OCI-M1 (cell line): ENCODE measurements at places on chromosomes 11 and 22.

DNA sequence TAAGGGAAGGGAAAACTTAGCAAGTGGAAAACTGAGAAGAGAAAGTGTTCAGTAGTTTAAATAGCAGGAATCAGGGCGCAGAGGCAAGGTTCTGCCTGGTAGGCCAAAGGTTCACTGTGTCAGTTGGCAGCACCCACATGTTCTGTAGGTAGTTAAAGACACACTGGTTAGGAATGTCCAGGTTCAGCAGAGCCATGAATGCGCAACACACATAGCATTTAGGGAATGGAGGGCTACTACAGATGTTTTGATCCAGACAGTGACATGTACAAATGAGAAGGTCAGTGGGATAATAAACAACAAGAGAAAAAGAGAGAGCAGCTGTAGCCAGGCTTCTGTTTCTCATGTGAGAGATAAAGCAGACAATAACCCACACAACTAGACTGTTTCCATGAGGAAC lies 56.2 kb upstream of the ARHGAP42 start:
- DNase-seq = no peak

DNA sequence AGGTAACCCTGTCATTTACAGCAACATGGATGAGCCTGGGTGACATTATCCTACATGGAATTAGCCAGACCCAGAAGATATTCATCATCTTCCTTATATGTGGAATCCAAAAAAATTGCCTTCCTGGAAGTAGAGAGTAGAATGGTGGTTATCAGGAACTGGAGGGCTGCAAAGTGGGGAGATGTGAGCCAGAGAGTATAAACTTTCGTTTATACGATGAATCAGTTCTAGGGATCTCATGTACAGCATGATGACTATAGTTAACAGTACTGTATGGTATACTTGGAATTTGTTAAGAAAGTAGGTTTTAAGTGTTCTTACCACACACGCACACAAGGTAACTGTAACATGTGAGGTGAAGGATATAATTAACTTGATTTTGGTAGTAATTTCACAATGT lies 79.1 kb downstream of the TBC1D22A start:
- no peak for DNase-seq

- no peak for DNase-seq
Measured at GRCh38 chr11:3132831-3133260, 32.3 kb downstream of the OSBPL5 start.

DNA sequence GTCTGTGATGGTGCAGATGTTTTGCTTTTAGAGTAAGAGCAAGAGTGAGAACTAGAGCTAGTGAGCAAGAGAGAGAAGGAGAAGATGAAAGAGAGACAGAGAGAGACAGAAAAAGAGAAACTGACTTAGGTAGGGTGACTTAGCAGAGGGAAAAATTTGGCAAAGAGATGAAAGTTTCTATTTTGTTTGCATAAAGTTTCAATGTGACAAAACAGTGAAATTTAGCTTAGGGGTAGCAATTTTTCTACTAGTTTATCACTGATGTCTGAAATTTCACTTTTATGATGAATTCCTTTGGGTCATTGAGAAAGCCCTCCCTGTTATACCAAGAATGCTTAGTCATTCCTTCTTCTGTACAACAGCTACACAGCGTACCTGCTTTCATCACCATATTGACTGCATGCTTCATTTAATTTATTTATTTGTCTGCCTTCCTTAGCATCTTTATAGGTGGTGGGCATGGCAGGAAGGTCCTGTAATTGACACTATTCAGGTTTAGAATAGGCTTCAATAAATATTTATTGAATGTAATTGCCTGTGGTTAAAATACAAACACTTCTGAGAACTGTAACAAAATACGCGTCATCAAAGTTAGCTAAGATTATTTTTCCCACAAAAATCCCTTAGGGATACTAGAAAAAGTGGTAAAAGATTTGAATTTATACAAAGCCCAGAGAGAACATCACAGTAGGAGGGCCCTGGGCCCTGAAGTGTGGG lies 19.9 kb upstream of the CTSC start:
- DNase-seq = peak; percentile 92

GRCh38 chr22:29701155-29701999 lies 18.4 kb upstream of the CABP7 start:
- peak; percentile 89 for DNase-seq

GRCh38 chr22:42895541-42895981 lies 38.5 kb upstream of the ARFGAP3 start:
- DNase-seq = no peak

- peak; percentile 22 for DNase-seq
Measured at GRCh38 chr22:17243524-17243923, 24.3 kb upstream of the ADA2 start.

GRCh38 chr11:93869830-93870229 lies 19.4 kb upstream of the VSTM5 start:
- DNase-seq = no peak

DNA sequence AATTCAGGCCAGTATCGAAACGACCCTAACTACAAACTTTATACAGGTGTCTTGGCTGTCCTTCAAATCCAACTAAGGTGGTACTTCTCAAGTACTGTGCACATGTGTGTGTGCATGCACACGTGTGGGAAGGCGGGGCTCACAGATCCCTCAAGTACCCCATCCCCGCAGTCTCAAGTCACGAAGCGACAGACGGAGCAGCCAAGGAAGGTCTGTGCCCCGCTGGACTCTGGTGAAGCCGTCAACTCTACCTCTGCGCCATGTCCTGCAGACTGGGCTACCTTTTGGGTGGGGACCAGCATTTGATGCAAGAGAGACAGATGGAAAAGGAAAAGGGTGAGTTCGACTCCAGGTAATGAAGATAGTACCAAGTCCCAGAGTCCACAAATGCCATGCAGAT lies 169.0 kb downstream of the CRYBB2 start:
- DNase-seq = no peak
